Stimulated activated CD8-positive, alpha-beta memory T cell treated with anti-CD3 and anti-CD28 coated beads, Interleukin-4, amount 100 ng/mL, for 1 hour (primary cell): ENCODE measurements at places on chromosomes 1 and 21.

DNA sequence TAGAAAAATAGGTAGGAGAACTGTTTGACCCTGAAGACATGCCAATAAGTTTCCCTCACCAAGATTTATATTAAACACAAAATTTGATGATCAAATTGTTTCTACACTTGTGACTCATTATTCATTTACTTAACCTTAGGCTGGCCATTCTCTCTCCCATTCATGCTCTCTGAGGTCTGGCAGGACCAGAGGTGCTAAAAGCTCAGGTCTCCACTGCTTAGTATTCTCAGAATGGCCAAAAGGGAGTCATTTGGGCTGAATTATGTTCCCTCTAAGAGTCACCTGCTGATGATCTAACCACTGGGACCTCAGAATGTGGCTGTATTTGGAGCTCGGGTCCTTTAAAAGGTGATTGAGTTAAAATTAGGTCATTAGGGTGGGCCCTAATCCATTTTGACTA, 47.1 kb upstream of the ATP1B1 start:
- no peak for DNase-seq

- DNase-seq, result no peak
Observed at GRCh38 chr1:39214021-39214713, 9.7 kb downstream of the MACF1 start.

DNA sequence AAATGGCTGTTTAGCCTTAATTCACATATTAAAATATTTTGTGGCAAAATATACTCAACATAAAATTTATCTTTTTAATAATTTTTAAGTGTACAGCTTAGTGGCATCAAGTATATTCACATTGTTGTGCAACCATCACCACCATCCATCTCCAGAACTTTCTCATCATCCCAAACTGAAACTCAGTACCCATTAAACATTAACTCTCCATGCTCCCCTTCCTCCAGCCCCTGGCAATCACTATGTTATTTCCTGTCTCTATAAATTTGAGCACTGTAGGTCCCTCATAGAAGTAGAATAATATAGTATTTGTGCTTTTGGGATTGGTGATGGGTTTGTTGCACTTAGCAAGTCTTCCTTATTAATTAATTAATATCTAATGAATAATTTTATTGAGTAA, 29.4 kb downstream of the CCN1 start:
- no peak for DNase-seq

- no peak for DNase-seq
Observed at GRCh38 chr1:176878750-176879536, 285.6 kb downstream of the ASTN1 start.

- DNase-seq, result no peak
Observed at GRCh38 chr1:224168859-224169380, 14.1 kb upstream of the DEGS1 start.

- no peak for DNase-seq
Observed at GRCh38 chr1:43531906-43532584, 1.4 kb downstream of the PTPRF start.

DNA sequence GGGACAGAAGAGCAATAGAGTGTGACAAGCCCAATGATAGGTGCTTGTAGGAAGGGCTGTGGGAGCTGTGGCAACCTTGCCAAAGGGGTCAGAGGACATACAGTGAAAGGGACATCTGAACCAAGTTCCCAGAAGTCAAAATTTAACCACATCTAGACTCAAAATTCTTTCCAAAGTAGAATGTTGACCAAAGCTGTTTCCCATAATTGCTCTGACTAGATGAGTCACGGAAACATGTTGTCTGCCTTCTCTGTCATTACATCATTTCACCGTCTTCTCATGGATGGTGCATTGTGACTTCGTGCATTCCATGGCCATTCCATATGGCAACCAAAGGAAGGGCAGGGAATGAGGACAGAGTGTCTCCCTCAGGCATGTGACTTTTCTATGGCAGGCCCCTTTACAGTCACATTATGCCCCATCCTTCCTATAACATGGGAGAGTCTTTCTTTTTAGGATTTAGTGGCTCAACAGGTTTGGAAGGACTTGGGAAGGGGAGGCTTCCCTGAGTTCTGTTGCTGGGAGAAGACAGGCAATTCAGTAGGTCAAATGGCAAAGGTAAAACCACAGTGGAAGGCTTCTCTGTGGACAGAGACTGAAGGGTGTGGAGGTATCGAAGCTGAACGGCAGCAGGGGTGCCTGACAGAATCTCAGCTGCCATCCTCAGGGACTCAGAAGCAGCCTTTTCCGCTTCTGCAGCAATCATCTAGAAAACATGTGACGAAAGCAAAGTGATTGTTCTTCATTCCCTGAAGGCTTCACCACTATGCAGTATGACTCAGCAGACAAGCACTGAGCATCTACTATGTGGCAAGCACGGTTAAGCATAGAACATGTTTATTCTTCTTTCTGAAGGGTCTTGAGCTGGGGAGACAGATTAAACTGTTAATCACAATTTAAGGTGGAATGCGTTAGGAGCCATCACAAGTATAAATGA, 24.7 kb downstream of the NPHS2 start:
- DNase-seq, result no peak

GRCh38 chr1:96520579-96520947, 201.0 kb upstream of the PTBP2 start:
- no peak for DNase-seq

GRCh38 chr1:248733566-248733965, 22.0 kb downstream of the LYPD8 start:
- DNase-seq, result no peak

GRCh38 chr1:234123867-234124266, 219.4 kb downstream of the SLC35F3 start:
- DNase-seq, result no peak

DNA sequence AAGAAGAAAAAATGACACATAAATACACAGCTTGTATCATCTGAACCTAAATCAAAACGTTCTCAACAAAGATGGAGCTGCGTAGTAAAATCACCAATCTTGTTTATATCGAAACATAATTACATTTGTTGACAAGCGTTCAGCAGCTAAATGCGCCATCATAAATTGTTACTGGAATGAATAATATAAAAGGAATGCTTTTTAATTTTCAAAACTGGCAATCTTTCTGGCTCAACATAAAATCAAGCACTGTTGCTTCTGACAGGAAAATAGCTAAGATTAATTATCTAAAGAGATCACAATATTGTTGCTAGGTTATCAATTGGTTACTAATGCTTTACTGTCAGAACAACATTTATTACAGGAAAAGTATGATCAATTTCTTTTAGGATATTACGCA, 181.5 kb downstream of the GPATCH2 start:
- no peak for DNase-seq

- no peak for DNase-seq
Observed at GRCh38 chr1:220974431-220974830, 95.2 kb downstream of the HLX start.

DNA sequence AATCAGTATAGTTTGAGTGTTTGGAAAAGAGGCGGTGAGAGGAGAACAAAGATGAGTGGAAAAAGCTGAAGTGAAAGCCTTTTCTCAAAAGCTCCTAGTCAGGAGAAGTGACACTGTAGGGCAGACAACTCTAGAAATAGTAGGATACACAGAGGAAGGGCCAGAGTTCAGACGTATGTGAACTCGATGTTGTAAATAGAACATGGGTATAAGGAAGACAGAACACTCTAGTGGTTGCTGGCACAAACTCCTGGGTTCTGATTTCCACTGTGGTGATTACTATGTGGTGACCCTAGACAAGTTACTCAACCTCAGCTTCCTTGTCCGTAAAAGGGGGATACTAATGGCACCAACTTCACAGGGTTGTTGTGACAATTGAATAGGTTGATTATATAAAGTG, 30.2 kb upstream of the MGST3 start:
- no peak for DNase-seq

- DNase-seq, result no peak
Observed at GRCh38 chr1:170590921-170591705, 59.1 kb downstream of the GORAB start.

DNA sequence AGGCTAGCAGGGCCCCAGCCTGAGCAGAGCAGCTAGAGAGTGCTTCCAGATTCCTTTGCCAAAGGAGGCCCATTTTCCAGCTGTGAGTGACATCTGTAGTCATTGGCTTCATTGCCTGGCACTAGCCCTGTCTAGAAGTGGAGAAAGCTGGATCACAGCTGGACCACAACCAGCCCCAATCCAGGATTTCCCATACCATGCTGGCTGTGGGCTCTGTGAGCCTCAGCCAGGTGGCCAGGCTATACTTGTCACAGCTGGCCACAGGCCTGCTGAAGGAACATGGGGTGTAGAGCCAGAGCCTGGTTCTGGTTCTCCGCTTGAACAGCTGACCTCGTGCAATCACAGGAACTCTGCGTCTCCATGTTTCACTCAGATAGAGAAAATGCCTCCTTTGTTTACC, 36.6 kb downstream of the RIMKLA start:
- DNase-seq, result no peak

- no peak for DNase-seq
Observed at GRCh38 chr1:6116137-6116536, 64.0 kb downstream of the CHD5 start.

GRCh38 chr1:179728271-179728670, 14.8 kb upstream of the FAM163A start:
- no peak for DNase-seq

GRCh38 chr1:165645654-165646366, 14.8 kb downstream of the MGST3 start:
- DNase-seq, result no peak
